ENCODE measurements at places on chromosomes 7 and 10. TPM values are rescaled to one million over a fixed set of nuclear protein-coding genes. Genes with fewer than 3 reads are reported as not detected.

ARF5 gene
- 151 TPM for total RNA-seq

PNLIPRP1 gene
- total RNA-seq: not detected

DNA sequence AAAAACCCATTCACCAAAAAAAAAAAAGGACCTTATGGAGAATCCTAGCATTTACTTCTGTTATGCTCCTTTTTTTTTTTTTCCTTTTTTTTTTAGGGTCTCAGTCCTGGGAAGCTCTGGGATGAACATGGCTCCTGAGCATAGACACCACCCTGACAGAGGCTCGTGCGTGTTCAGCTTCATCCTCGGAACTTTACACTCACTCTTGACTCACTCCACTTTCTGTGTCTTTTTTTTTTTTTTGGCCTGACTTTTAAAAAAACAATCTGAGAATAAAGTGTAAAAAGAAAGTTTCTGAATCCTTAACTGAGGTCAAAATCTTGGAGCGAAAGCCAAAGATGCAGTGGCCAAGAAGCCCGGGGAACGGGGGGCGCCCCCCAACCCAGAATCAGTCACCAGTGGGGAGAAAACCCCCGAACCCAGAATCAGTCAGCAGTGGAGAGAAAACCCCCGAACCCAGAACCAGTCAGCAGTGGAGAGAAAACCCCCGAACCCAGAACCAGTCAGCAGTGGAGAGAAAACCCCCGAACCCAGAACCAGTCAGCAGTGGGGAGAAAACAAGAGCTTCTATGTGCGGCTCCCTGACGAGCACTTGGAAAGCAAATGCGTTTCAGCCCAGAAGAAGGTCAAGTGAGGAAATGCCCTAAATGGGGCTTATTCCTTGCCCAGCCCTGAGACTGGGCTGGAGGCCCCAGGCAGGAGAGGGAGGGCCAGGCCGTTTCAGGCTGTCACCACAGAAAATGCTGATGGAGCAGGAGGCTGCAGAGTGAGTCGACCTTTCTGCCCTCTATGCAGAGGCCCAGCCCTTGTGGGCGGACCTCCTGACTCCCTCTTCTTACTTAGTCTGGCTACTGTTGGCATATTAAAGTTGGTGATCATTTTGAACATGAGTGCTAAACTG is 19.0 kb upstream of the PFKP start:
- no peak overlapping the region for H3K4me3 ChIP-seq
- H3K4me1 ChIP-seq: peaks cover 41% of the 10 kb centered on the region
- DNase-seq: no peak
- H3K27ac ChIP-seq: peak overlapping the region; percentile 50

C7orf57 gene
- total RNA-seq: not detected

NEUROD6 gene
- not detected for total RNA-seq

DNA sequence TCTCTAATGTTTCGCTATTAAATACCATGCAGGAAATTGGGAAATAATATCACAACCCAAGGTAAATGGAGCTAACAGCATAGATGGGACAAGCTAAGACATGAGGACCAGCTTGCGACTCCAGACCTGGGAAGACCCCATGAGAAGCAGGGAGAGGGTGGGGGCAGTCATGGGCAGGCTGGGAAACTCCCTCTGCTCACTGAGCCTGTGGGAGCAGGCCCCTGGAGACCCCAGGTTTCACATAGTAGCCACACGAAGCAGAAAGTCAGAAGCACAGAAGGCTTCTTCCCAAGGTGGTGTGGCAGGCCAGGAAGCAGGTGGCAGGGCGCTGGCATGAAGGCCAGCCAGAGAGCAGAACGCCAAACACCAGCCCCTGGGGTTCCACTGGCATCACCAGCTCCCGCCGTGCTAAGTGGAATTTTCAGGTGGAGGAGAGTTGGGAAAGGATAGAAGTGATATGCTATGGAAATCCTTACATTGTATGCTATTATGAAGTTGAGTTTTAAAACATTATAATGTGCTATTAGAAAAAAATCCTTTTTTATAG is 99.9 kb upstream of the RNF32 start:
- no peak for DNase-seq
- no peaks in the 10 kb centered on the region for H3K4me1 ChIP-seq
- H3K36me3 ChIP-seq: no peaks in the 10 kb centered on the region
- no peaks in the 10 kb centered on the region for H3K27me3 ChIP-seq
- H3K27ac ChIP-seq: no peak overlapping the region

- H3K4me3 ChIP-seq: no peak overlapping the region
- no peak overlapping the region for H3K27ac ChIP-seq
- no peak for DNase-seq
- peaks cover 18% of the 10 kb centered on the region for H3K4me1 ChIP-seq
- H3K36me3 ChIP-seq: no peaks in the 10 kb centered on the region
- no peaks in the 10 kb centered on the region for H3K27me3 ChIP-seq
Observed at GRCh38 chr10:26540601-26541000, 102.5 kb downstream of the APBB1IP start.

- H3K27me3 ChIP-seq: no peaks in the 10 kb centered on the region
- no peaks in the 10 kb centered on the region for H3K4me1 ChIP-seq
- DNase-seq: no peak
- H3K27ac ChIP-seq: no peak overlapping the region
Observed at GRCh38 chr10:75304741-75305390, 69.1 kb upstream of the COMTD1 start.

NRBF2 gene
- total RNA-seq: 21.4 TPM

DNA sequence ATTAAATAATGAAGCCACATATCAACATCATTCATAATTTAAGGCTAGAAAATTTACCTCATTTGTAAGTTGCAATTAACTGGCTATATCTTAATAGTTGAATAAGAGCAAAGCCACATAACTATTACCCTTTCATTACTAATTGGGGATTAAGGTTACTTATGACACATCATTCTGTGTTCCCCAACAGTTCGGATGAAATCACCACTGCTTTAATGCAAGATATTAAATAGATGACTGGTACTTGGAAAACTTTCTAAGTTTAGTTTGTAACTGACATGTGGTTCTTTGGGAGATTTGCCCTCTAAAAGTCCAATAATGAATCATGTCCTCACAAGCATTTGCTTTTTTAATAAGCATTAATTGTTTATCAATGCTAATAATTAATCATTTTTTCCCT is 109.1 kb downstream of the MTERF1 start:
- no peaks in the 10 kb centered on the region for H3K27me3 ChIP-seq
- H3K36me3 ChIP-seq: no peaks in the 10 kb centered on the region
- no peak overlapping the region for H3K4me3 ChIP-seq
- H3K27ac ChIP-seq: no peak overlapping the region
- H3K4me1 ChIP-seq: peaks cover 4% of the 10 kb centered on the region
- DNase-seq: no peak

KCNIP2 gene
- 2.2 TPM for total RNA-seq

APBB1IP gene
- total RNA-seq: not detected

- H3K4me3 ChIP-seq: no peak overlapping the region
- H3K27me3 ChIP-seq: no peaks in the 10 kb centered on the region
- H3K4me1 ChIP-seq: peaks cover 15% of the 10 kb centered on the region
- peaks cover 3% of the 10 kb centered on the region for H3K36me3 ChIP-seq
- DNase-seq: no peak
Observed at GRCh38 chr7:24419077-24419476, 135.1 kb downstream of the NPY start.

GRCh38 chr7:37061849-37062559 is 337.7 kb upstream of the AOAH start:
- H3K27me3 ChIP-seq: no peaks in the 10 kb centered on the region
- no peak for DNase-seq
- H3K4me1 ChIP-seq: peaks cover 9% of the 10 kb centered on the region
- H3K27ac ChIP-seq: no peak overlapping the region
- H3K36me3 ChIP-seq: no peaks in the 10 kb centered on the region

KCNH2 gene
- 10.7 TPM for total RNA-seq

GRCh38 chr10:3330663-3331062 is 158.1 kb upstream of the PITRM1 start:
- peak overlapping the region; percentile 30 for H3K27ac ChIP-seq
- H3K4me1 ChIP-seq: peaks cover 47% of the 10 kb centered on the region
- H3K27me3 ChIP-seq: no peaks in the 10 kb centered on the region
- peaks cover 2% of the 10 kb centered on the region for H3K36me3 ChIP-seq
- DNase-seq: no peak

GRCh38 chr10:76141376-76141775 is 710.0 kb downstream of the LRMDA start:
- no peak for DNase-seq
- no peak overlapping the region for H3K27ac ChIP-seq
- peaks cover 8% of the 10 kb centered on the region for H3K27me3 ChIP-seq
- H3K36me3 ChIP-seq: peaks cover 6% of the 10 kb centered on the region

- no peaks in the 10 kb centered on the region for H3K36me3 ChIP-seq
- H3K4me1 ChIP-seq: no peaks in the 10 kb centered on the region
- no peak for DNase-seq
- H3K27me3 ChIP-seq: peaks cover 60% of the 10 kb centered on the region
- H3K27ac ChIP-seq: no peak overlapping the region
Observed at GRCh38 chr10:23258516-23258915, 66.4 kb downstream of the PTF1A start.

GRCh38 chr7:147607157-147607800 is 983.3 kb upstream of the C7orf33 start:
- DNase-seq: peak; percentile 5
- peaks cover 39% of the 10 kb centered on the region for H3K4me1 ChIP-seq
- H3K27ac ChIP-seq: peak overlapping the region; percentile 73
- no peaks in the 10 kb centered on the region for H3K27me3 ChIP-seq

SCIN gene
- total RNA-seq: not detected

KLHL7 gene
- 45.6 TPM for total RNA-seq

- no peak overlapping the region for H3K27ac ChIP-seq
- H3K4me3 ChIP-seq: no peak overlapping the region
- DNase-seq: no peak
- no peaks in the 10 kb centered on the region for H3K4me1 ChIP-seq
- no peaks in the 10 kb centered on the region for H3K27me3 ChIP-seq
Observed at GRCh38 chr7:17725821-17726220, 214.5 kb downstream of the SNX13 start.

KIAA1549 gene
- total RNA-seq: 34.8 TPM

AKR1C1 gene
- total RNA-seq: 5.7 TPM

DNA sequence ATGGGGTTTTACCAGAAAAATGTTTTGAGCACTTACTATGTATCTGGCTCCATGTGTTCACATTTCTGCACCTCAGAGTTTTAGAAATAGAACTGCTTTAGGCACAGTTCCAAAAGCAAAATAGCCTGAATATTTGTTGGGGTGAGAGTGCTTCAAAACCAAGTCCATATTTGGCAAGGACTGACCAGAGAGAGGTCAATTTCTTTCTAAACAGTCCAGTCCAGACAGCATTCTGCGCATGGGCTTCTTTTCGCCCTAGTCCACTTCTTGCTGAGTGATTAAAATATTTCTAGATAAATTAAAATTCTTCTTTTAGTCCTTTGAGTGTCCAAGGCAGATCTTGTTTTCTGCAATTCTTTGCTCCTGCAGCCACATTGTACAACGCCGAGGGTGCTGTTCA is 427.0 kb downstream of the PHTF2 start:
- DNase-seq: no peak
- H3K27me3 ChIP-seq: no peaks in the 10 kb centered on the region
- no peaks in the 10 kb centered on the region for H3K36me3 ChIP-seq
- H3K27ac ChIP-seq: no peak overlapping the region
- H3K4me1 ChIP-seq: no peaks in the 10 kb centered on the region

DNA sequence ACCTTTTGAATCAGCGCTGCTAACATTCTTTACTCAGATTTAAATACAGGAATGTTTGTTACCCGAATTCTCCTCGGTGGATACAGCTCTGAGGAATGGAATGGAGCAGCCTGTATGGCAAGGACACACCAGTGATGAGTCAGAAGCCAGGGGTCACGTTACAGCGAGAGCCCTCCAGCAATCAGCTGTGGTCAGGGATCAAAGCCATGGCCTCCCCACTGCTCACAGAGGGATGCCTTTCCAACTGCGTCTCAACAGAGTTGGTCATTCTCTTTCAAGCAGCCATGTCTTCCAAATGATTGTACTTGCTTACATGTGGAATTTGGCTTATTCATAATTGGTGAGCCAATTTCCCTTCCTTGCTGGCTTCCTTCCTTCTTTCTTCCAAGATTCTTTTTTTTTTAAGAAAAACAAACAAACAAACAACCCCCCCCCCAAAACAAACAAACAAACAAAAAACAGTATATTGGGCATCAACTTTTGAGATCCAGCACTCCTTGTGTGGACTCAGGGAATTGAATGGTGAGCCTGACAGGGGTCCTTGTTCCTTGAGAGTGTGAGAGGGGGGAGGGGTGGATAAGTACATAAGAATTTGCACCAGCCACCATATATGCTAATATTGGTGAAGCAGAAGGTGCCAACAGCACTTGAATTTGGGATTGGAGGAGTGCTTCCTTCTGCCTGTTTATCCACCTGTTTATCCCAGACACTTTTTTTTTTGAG is 100.2 kb downstream of the ATXN7L1 start:
- H3K27ac ChIP-seq: peak overlapping the region; percentile 85
- peak; percentile 53 for DNase-seq
- no peaks in the 10 kb centered on the region for H3K27me3 ChIP-seq
- H3K4me3 ChIP-seq: peak overlapping the region; percentile 48

GNAT3 gene
- total RNA-seq: not detected

- no peak for DNase-seq
- peaks cover 63% of the 10 kb centered on the region for H3K4me1 ChIP-seq
- H3K36me3 ChIP-seq: peaks cover 18% of the 10 kb centered on the region
- peak overlapping the region; percentile 54 for H3K27ac ChIP-seq
Observed at GRCh38 chr7:42097752-42098151, 139.3 kb downstream of the GLI3 start.

DNA sequence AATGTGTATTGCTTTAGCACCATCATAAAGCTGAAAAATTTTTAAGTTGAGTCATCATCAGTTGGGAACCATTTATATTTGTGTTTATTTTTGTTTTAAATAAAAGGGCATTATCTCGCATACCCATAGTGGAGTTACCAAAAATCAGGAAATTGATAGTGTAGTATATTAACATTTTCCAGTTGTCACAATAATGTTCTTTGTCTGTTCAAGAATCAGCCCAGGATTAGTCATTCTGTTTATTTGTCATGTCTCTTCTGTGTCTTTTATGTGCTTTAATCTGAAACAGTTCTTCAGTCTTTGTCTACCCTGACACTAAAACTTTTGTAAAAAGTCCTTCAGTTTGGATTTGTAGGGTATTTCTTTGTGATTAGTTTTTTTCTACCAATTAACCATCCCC is 827.8 kb upstream of the ZWINT start:
- H3K36me3 ChIP-seq: no peaks in the 10 kb centered on the region
- peaks cover 9% of the 10 kb centered on the region for H3K4me1 ChIP-seq
- no peak overlapping the region for H3K27ac ChIP-seq
- H3K27me3 ChIP-seq: no peaks in the 10 kb centered on the region

GRCh38 chr10:12130237-12130872 is 878 bp downstream of the SEC61A2 start:
- H3K27ac ChIP-seq: peak overlapping the region; percentile 69
- peak; percentile 42 for DNase-seq
- H3K27me3 ChIP-seq: no peaks in the 10 kb centered on the region
- H3K36me3 ChIP-seq: peaks cover 3% of the 10 kb centered on the region
- H3K4me3 ChIP-seq: peak overlapping the region; percentile 94
- H3K4me1 ChIP-seq: peaks cover 16% of the 10 kb centered on the region

GRCh38 chr7:997404-998395 is 14.7 kb downstream of the CYP2W1 start:
- H3K36me3 ChIP-seq: no peaks in the 10 kb centered on the region
- H3K27me3 ChIP-seq: peaks cover 3% of the 10 kb centered on the region
- H3K4me1 ChIP-seq: peaks cover 11% of the 10 kb centered on the region

GRCh38 chr10:5737352-5737751 is 52.7 kb downstream of the TASOR2 start:
- peaks cover 6% of the 10 kb centered on the region for H3K4me1 ChIP-seq
- H3K27ac ChIP-seq: no peak overlapping the region
- no peak for DNase-seq
- H3K4me3 ChIP-seq: no peak overlapping the region

- H3K27ac ChIP-seq: peak overlapping the region; percentile 96
- H3K4me3 ChIP-seq: peak overlapping the region; percentile 79
- no peak for DNase-seq
- H3K4me1 ChIP-seq: peaks cover 69% of the 10 kb centered on the region
- H3K36me3 ChIP-seq: peaks cover 8% of the 10 kb centered on the region
Observed at GRCh38 chr7:13981070-13981469, 8.4 kb downstream of the ETV1 start.

Data from neural crest cell (in vitro differentiated cells).